Fibroblast of gingiva (primary cell): ENCODE measurements at places on chromosomes 5 and 9.

- DNase-seq, result peak; percentile 13
Measured at GRCh38 chr9:87585123-87585855, 87.6 kb downstream of the DAPK1 start.

DNA sequence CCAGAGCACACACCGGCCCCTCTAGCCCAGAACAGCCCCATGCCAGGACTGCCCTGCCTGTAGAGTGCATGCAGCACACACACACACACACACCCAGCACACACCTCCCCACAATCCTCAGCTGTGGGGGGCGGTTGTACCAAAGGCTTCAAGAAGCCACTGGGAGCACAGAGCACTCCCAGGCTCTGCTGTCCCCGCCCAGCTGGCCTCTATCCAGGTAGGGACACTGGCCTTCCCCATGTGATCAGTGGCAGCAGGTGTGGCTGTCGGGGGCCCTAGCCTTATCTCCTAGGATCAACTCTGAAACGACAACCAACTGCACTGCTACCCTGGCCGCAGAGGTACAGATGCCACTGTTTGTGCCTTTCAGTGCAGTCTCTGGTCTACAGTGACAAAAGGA lies 2.0 kb downstream of the ANAPC2 start:
- DNase-seq, result no peak

- no peak for DNase-seq
Measured at GRCh38 chr9:123816817-123817472, 113.0 kb downstream of the DENND1A start.

- DNase-seq, result no peak
Measured at GRCh38 chr5:7754997-7755596, 95.8 kb downstream of the CFAP90 start.

GRCh38 chr9:79382044-79382443 lies 189.7 kb upstream of the TLE4 start:
- no peak for DNase-seq

- DNase-seq, result no peak
Measured at GRCh38 chr5:154478752-154479159, 729 bp upstream of the HAND1 start.

DNA sequence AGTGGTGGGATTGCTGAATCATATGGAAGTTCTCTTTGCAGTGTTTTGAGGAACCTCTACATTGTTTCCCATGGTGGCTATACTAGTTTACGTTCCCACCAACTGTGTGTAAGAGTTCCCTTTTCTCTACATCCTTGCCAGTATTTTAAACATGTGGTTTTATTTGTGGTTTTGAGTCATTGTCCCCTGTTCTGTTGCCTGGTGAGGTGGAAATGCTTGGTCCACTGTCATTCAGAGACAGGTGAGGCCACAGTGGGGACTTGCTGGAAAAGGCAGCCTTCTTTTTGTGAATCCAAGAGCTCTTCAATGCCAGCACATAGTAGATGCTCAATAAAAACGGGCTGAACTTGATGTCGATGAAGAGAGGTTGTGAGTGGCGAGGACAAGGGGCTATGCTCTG lies 44.2 kb downstream of the SH3PXD2B start:
- peak; percentile 68 for DNase-seq

GRCh38 chr5:122137702-122138101 lies 8.4 kb downstream of the ZNF474 start:
- no peak for DNase-seq

GRCh38 chr5:39205550-39205949 lies 13.8 kb downstream of the FYB1 start:
- DNase-seq, result no peak

- DNase-seq, result no peak
Measured at GRCh38 chr9:132237481-132237880, 75.6 kb downstream of the NTNG2 start.

- DNase-seq, result no peak
Measured at GRCh38 chr9:13205824-13206223, 73.7 kb downstream of the MPDZ start.

- no peak for DNase-seq
Measured at GRCh38 chr9:126880226-126880946, 19.9 kb downstream of the ZBTB34 start.

DNA sequence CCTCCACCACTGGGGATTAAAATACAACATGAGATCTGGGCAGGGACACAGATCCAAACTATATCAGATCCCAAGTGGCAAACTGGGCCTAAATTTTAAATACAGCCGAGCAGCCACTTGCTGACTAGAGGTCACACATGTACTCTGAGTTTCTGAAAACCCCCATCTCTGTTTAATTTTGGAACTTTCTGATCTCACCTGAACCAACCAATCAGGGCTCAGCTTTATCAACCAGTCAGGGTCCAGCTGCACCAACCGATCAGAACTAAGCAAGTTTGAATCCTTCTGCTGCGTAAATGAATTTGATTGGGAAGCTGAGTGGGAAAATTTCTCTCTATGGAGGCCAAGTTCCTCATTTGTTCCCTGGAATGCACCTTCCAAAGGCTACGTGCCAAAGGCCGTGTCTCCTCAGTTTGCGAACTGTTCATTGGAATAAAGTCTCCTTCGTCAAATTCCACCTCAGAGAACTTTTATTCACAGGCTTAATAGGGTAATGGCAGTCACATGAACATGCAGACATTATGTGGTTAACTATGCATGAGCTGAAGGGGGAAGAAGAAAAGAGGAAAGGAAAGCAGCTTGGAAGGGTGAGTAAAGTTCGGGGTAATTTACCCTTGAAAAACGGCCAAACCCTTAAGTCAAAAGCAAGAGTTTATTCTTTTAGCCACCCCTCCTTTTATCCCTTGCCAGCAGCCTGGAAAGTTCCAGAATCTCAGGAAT lies 3.7 kb downstream of the CD180 start:
- no peak for DNase-seq

DNA sequence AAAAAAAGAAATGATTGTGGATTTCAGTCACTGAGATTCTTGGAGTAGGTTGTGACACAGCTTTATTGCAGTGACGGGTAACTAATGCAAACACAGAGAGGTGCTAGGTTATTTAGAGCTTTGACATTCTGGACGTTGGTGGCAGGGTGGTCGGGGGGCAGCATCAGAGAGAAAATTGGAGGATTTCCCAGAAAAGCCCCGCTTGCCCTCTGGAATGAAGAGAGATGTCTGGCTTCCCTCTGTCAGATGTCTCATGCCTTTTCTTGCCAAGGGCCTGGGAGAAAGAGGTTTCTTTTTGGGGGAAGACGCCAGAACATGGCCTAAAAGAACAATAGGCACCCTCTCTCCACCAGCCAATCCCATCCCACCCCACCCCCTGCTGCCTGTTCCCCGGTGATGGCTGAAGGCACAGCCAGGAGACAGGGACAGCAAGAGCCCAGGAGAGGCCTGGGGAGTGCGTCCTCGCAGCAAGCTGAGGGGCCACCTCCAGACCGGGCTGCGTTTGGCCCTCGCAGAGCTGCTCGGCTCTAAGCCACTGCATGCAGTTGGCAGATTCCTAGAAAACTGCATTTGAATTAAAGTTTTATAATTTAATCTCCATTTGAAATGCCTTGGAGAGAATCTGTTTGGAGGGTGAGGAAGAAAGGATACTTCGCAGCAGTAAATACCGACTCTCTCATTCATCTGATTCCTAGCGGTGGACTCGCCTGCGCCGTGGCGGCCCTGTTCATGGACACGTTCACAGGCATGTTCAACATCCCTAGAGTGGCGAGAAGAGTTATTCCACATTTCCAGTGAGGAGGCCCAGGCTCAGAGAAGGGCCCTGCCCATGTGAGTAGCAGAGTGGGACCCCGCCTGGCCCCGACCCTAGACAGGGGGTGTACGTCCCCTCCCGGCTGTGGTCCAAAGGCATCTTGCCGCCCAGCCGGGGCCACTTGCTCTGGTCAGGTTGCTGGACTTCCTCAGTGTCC lies 55.7 kb downstream of the TSPAN17 start:
- no peak for DNase-seq

DNA sequence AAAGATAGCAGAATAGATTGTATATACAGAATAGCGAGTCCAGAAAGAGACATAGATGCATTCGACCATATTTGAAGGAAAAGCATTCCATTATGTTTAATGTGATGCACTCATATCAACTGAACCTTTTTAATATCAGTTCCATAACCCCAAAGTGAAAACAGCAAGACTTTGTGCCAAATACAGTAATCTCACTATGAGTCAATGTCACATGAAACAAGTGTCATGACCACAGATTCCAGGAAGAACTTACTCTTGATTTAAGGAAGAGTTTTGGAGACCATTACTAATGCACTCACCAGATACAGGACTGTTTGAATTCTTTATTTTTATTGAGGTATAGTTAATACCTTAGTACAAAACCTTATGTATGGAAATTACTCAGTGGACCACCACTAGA lies 220.5 kb downstream of the SH3GL2 start:
- no peak for DNase-seq

DNA sequence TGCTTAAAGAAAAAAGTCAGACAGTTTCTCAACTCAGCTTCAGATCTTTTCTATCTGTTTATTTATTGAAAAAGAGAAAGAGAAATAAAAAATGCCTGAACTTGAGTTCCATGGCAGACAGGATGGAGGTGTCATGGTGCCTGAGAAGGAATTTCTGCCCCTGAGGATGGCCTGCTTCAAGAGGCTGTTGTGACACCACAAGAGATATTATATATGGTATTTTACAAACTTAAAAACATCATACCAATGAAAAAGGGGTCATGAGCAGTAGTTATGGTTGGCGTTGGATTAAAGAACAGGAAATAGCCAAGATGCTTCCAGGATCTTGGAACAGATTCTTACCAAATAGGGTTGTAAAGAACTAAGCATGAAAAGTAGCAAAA lies 344.6 kb downstream of the GLIS3 start:
- DNase-seq, result no peak

DNA sequence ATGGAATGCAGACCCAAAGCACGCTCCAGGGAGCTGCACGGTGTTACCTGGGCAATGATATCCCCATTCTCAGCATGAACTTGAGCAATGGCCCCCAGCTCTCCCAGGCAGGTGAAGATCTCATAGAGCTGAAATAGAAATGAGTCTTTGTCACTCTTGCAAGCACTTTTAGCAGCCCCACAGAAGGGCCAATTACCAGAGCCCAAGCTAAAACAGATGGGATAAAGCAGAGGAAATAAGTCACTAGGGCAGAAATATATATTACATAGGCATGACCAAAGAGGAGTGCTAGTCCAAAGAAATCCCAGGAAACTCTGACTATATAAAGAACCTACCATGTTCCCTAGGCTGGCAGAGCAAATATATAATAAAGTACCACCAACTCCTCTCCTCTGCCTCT lies 97.3 kb downstream of the DPYSL3 start:
- no peak for DNase-seq

- no peak for DNase-seq
Measured at GRCh38 chr5:118236108-118236849, 752.1 kb downstream of the DTWD2 start.

GRCh38 chr9:15889555-15889954 lies 336.7 kb downstream of the CCDC171 start:
- no peak for DNase-seq
